Sciatic nerve (tissue), 2 donors: ENCODE measurements at places on chromosomes 12 and 14.

- peak; percentile 68 for DNase-seq
These were observed 15.7 kb upstream of the FIGNL2 start for GRCh38 chr12:51863933-51864832.

DNA sequence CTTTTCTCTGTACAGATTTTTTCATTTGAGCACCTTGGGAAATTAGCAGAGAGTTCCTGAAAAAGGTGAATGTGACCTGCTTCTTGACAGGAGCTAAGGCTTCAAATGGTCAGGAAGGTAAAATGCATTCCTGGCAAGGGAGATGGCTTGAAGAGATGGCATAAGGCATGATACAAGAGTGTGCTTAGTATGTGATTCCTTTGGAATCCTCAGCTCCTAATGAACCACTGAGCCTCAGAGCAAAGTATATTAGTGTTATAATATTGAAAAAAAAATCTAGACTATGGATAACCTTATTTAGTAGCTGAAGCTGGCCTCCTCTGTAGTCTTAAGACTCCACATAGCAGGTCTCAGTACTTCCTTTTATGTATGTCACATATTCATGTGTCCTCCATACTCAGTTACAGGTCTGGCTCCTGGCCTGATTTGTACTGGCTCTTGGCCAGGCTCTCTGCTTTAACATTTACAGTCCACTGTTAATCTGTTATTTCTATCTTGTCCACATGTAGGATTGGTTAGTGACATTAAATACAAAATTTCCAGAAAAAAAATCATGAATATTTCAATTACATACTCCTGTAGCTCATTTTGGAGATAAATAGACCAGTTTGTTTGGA lies 17.9 kb downstream of the TOGARAM1 start:
- no peak for DNase-seq

DNA sequence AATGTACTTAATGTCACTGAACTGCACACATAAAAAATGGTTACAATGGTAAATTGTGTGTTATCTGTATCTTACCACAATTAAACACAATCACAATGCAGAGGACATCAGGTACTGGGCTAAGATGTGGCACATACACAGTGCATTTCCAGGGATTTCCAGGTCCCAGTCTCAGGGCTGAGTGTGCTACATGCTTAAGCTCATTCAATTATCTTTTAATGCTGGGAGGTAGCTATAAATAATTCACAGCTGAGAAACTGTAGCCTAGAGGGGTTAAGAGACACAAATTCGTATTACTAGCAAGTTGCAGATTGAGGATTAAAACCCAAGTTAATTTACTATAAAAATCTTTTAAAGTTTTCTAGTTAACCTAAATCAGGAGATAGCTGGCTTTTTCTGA lies 67.1 kb downstream of the CRACR2A start:
- DNase-seq, result no peak

GRCh38 chr12:77382096-77382742 lies 316.9 kb upstream of the E2F7 start:
- DNase-seq, result no peak

DNA sequence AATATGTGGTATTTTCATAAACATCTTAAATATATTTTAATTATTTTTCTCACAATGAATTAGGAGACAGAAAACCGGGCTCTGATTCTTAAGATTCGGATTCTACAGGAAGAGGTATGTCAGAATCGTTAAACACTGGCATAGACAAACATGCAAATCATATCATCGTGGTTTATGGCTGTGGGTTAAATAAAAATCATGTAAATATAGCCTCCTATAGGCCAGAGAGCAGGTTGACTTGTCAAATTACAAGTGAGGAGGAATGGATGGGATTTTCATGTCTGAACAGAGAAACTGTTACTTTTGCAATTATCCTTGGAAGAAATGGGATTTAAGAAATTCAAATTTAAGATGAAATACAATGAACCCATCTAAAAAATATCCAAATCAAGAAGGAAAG lies 74.9 kb upstream of the BCAT1 start:
- no peak for DNase-seq

- DNase-seq, result peak; percentile 53
These were observed 28.5 kb upstream of the C14orf180 start for GRCh38 chr14:104550861-104551728.

GRCh38 chr12:109451400-109451799 lies 25.7 kb downstream of the KCTD10 start:
- no peak for DNase-seq

DNA sequence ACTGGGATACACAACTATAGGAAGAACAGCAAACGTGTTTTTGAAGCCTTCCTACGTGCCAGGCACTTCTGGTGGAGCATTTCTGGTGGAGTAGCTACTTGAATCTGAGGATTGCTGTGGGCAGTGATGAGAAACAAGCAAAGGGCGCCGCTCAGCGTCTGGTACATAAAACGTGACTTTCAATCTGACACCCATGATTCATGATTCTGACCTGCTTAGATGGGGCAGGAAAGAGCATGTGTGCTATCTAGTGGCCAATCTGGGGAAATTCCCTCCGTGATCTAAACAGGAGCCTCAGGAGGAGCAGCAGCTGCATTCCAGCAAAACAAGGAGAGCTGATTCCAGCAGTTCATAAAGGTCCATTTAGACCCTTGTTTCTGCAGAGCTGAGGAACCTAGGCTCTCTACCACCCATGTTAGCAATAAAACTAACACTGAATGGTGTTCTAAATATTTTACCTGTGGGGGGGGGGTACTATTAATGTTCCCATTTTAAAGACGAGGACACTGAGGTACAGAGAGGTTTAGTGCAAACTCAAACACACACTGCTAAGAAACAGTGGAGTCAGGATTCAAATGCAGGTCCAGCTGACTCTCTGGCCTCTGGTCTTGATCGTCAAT lies 37.8 kb downstream of the PAH start:
- DNase-seq, result peak; percentile 64

DNA sequence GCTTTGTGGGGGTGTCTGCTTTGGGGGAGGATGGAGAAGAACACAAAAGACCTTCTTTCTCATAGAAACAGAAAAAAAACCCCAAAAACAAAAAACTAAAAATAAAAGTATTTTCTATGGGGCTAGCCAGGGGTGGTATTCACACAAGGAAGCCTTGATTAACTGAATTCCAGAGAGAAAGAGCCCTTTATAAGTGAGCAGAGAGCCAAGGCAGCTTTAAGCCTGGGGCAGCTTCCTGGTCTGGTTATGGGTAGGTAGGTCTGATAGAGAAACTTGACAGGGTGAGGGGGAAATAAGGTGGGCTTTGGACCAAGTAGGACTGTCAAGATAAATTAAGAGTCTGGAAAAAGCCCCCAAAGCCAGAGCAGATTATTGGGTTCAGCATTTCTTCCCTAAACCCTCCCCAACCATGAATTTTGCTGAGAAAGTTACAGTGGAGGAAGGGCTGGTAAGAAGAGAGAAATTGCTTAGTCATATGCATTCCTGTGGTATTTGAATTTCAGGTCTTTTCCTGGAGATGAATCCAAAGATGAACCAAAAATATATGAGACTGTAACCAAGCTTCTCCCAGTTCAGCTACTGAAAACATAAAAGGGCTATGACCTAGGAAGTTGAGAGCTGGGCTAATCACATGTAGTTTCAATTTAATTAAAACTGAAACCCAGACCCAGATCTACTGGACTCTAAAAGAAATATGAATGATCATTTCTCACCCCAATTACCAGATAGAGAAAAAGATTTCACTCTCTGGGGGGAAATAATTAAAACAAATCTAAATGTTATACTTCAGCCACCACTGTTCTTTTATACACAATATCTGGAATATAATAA lies 144.8 kb downstream of the TBC1D30 start:
- DNase-seq, result no peak

DNA sequence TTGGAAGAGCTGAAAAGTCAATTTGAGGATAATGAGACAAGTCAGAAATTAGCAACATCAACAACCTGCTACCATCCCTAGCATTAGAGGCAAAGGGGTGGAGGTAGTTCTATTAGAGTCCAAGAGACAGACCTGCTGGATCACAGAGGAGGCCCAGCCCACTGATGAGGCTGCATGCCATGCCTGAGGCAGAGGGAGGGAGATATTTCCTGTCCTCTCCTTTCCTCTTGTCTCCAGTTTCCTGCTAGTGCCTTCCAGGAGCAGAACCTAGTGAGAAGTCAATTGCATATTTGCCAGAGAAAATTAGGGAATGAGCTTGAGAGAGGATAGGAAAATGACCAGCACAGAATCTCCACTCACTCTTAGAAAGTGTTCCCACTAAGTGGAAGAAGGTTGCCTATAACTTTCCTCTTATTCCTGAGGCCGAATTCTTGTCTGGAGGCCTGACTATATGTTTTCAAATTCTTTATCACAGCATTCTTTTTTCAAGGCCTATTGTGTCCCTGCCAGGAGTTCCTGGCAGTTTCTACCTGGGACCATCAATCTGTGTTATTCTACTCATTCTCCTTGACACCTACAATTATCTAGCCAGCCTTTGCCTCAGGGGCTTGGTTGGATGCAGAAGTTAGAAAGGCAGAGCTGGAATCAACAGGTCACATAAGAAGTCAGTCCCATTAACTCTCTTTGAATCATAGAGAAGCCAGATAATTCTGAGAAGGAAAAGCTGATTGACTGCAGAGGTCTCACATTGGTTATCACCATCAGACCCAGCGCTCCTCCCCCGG lies 121.9 kb downstream of the EMP1 start:
- DNase-seq, result no peak

- DNase-seq, result no peak
These were observed 24.6 kb upstream of the NCOR2 start for GRCh38 chr12:124592050-124592449.

DNA sequence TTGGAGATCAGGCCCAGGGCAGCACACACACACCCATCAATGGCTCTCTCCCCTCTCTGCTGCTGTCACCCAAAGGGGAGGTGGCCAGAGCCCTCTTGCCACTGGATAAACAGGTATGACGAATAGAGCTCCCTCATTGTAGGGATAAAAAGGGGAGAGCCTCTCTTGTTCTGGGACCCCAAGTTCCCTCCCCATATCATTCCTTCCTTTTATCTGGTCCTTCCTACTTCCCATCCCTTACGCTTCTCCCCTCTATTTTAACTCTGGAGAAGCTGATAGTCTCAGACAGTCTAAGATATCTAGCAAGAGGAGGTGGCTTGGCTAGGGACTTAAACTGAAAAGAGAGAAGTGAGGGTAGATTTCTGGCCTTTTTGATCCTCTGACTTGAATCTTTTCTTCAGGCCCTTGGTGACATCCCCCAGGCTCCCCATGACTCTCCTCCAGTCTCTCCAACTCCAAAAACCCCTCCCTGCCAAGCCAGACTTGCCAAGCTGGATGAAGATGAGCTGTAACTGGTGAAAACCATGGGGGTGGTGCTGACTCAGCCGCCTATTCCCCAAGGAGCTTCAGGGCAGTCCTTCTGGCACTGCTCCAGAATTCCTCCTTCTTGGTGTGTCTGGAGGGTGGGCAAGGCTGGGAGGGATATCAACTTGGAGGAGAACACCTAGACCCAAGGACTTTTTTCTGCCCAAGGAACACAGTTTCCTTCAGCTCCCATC lies 5.3 kb downstream of the ARHGEF25 start:
- no peak for DNase-seq

- DNase-seq, result peak; percentile 63
These were observed 141.4 kb downstream of the MYRFL start for GRCh38 chr12:69966409-69966808.

GRCh38 chr12:64160021-64160710 lies 61.9 kb downstream of the KICS2 start:
- DNase-seq, result no peak

DNA sequence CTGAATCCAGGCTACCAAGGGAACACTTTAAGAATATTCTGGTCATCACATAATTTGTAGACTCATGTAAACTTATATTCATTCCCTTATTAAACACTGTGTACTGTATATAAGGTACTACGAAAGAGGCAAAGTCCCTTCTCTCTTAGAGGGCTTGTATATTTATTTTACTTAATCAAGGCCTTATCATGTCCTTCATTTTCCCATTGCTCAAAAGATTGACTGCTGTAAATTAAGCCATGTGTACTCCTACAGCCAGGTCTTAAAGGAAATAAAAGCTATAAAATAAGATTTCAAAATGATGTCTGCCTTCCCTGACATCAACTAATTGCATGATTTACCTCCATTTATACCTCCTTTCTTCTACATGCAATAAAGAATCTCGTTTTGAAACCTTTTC lies 5.0 kb downstream of the DENND5B start:
- DNase-seq, result no peak

DNA sequence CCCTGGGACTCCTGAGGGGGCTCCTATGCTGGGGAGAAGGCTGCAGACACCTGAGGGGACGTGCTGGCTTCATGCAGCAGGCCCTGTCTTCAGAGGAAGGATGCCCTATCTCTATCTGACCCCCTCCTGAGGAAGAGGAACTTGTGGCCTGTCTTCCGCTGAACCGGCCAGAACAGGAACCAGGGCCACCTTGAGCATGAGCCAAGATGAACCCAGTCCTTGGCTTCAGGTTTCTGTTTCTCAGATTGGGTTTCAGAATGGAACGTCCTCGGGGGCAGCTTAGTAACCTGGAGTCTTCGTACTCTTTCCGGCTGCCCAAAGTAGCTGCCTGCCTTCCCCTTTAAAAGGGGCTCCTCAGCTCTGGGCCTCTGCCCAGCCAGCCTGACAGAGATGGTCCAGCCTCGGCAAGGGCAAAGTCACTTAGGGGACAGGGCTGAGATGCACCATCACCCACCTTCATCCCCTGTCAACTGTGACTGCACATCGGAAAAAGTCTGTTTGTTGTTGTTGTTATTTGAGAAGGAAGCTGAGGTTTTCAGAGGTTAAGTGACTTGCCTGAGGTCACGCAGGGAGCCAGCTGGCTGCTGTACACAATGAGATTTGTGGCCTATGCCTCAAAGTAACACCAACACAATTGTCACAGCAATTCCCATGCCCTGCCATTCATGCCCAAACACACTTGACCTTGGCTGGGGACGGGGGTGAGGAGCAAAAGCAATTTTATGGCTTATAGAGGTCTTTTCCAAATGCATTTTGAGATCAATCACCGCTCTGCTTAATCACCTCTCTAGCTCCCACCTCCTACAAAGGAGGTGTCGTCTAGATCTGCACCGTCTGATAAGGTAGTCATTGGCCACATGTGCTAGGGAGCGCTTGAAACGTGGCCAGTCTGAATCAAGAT lies 13.4 kb downstream of the ASB2 start:
- DNase-seq, result no peak

- no peak for DNase-seq
These were observed 209.4 kb upstream of the PLXNC1 start for GRCh38 chr12:93938931-93939330.

- DNase-seq, result no peak
These were observed 2.8 kb downstream of the TCP11L2 start for GRCh38 chr12:106305376-106305775.

DNA sequence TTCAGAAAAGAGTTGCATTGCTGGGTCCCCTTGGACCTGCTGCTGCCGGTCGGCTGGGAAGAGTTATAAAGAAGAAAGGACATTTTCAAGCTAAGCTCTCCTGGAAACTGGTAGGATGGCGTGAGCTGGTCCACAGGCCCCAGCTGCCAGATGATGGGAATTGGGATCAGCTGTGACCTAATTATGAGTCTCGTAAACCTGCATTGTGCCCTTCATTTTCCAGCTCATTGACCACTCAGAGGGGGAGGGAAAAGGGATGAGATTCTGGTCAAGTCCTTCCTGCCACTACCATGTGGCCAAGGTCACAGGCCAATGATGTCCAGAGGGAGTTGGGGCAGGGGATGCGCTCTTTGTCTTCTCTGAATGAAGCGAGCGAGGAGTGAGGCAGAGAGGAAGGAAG lies 320.9 kb downstream of the NRXN3 start:
- DNase-seq, result no peak

- DNase-seq, result no peak
These were observed 208.3 kb downstream of the NAV3 start for GRCh38 chr12:78038986-78039385.
